MG63 (cell line): ENCODE measurements at places on chromosomes 1 and 21. TPM values are rescaled to one million over a fixed set of nuclear protein-coding genes. Genes with fewer than 3 reads are reported as not detected.

The S100A12 gene
- not detected in 2 replicates for total RNA-seq

The LCE6A gene
- total RNA-seq: not detected in 2 replicates

The PTPN14 gene
- total RNA-seq: 41.3 and 45.2 TPM in 2 replicates

The PGLYRP4 gene
- not detected in 2 replicates for total RNA-seq

The KCNA3 gene
- not detected in 2 replicates for total RNA-seq

The DCST1 gene
- not detected in 2 replicates for total RNA-seq

DNA sequence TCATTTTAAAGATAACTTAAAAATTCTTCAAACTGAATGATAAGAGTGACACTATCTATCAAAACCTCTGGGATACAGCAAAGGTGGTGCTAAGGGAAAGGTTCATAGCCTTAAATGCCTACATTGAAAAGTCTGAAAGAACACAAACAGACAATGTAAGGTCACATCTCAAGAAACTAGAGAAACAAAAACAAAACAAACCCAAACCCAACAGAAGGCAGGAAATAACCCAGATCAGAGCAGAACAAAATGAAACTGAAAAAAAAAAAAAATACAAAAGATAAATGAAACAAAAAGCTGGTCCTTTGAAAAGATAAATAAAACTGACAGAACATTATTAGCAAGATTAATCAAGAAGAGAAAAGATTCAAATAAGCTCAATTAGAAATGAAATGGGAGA is 6.8 kb downstream of the ODF2L start:
- DNase-seq: no peak

- DNase-seq: no peak
Measured at GRCh38 chr1:41919764-41920397, 1.2 kb upstream of the HIVEP3 start.

DNA sequence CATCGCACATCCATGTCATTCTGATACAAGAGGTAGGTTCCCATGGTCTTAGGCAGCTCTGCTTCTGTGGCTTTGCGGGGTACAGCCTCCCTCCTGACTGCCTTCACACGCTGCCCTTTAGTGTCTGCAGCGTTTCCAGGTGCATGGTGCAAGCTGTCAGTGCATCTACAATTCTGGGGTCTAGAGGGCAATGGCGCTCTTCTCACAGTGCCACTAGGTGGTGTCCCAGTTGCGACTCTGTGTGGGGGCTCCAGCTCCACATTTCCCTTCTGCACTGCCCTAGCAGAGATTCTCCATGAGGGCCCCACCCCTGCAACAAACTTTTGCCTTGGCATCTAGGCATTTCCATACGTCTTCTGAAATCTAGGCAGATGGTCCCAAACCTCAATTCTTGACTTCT is 138.2 kb upstream of the BRINP3 start:
- DNase-seq: no peak

DNA sequence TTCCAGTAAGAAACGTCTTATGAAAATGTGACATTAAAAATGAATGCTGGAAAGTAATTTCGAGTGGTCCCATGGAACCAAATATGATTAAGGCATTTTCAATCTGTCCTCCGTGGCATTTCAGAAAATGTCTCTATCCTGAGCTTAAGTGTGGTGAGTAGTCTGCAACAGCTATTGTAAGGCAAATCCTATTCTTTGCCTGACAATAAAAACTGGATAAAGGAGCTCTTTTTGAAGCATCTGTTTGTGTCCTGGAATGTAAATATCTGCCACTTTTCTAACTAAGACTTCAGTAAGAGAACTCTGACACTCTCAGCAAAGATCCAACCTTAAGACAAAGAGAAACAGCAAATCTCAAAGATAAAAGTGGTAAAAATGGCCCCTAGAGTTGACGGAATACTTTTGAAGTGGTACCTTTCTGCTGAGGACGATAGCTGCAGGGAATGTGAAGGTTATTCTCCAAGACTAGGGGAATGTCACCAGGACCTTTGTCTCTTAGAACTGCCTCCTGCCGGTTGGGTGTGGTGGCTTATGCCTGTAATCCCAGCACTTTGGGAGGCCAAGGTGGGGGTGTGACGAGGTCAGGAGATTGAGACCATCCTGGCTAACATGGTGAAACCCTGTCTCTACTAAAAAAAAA is 486.7 kb upstream of the ZP4 start:
- no peak for DNase-seq

DNA sequence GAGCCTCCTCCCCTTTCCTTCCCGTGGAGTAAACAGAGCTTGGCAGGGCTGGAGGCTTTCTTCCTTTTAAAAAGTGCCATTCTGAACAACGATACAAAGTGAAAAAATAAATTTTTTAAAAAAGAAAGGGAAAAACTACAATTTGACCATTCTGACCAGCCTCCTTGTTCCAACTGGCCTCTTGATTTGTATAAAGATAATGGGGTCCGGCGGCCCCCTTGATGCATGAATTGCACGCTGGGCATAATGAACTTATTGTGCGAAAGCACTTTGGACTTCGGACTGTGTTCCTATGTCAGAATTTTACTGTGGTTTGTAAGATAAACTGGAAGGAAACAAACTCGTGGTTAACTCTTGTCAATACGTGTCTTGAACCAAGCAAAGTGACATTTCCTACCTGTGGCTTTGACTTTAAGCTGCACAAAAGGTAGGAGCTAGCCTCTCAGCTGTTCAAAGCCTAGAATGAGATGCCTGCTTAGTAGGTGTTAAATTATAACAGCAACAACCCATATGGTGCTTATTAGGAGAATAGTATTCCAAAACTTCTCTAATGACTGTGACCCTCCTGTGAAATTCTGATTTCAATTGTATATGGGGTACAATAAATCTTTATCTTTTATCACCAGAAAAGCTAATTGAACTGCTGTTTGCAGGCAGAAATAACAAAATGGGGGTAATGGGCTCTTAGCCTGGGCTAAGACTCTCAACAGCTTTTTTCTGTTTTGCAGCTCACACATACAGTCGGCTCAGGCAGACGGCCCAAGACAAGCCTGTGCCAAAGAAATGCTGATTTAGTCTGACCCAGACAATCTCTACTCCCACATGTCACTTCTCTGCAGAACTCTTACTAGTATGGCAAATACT is 9.3 kb downstream of the IRF2BP2 start:
- DNase-seq: peak; percentile 54

DNA sequence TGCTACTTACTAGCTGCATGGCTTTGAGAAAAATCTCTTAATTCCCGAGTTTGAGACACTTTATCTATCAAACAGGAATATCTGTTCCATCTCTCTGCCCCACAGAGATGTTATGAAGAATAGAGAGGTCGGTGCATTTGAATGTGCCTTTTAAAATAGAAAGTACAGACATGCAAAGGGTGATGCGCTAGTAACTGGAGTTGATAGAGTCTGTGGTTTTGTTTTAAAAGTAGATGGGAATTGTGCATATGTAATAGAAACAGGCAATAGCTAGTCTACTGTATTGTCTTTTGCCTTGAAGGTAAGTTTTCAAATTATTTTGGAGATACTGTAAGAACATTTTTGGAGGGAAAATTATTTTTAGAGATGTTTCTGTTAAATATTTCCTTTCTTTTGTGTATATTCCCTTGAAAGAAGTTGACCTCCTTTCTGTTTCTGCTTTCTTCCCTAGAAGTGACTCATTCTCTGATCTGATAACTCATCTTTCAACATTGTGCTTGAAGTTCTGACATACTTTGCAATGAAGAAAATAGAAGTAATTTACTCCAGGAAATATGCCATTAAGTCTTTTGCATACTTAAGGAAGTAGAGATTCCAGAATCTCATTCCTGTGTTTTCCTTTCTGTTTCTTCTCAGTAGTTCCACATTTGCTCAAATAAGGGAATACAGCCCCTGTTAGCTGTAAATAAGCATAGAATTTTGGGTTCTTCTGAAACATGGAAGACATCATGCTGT is 151.6 kb downstream of the SDCCAG8 start:
- DNase-seq: no peak

DNA sequence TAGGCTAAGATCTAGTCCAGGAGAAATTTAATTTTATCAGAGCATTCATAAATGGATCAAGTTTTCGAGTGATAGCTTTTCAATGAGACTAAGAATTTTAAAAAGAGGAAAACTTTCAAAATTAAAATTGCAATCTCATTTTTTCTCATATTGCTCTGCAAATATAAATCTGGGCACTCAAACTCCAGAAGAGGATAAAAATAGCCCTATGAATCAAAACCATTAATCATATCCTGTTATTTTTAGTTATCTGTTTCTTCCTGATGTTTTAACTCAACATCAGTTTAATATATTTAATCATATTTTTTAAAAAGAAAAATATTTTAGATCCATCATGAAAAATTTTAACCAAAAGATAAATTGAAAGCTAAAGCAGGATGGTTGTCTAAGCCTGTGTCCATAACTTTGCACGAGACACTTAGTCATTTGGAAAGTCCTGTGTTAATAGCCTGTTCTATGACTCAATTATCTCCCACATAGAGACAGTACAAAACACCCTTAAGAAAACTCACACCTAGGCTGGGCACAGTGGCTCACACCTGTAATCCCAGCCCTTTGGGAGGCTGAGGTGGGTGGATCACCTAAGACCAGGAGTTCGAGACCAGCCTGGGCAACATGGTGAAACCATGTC is 17.1 kb upstream of the PRRC2C start:
- no peak for DNase-seq
